ENCODE measurements at places on chromosomes 13 and 19.

GRCh38 chr19:14821937-14822336 is 13.0 kb downstream of the OR7A5 start:
- no peak for DNase-seq

GRCh38 chr19:55699221-55699620 is 24.2 kb downstream of the EPN1 start:
- no peak for DNase-seq

GRCh38 chr13:50144246-50145160 is 129.3 kb downstream of the KCNRG start:
- no peak for DNase-seq

DNA sequence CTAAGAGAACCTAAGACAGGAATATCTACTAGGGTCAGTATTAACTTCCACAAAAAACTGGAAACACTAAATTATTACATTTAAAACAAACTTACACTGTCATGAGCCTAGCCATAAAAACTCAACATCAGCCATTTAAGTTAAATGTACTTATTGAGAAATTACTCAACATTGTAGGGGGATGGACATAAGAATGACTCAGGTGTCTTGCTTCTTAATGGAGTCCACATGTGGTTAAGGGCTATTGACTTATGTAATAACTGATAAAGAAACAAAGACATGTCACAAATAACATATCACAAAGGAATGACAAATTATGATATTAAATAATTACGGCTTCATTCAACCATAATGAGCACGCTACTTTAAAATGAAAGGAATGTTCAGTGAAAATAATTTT is 36.2 kb downstream of the CLDN10 start:
- no peak for DNase-seq

DNA sequence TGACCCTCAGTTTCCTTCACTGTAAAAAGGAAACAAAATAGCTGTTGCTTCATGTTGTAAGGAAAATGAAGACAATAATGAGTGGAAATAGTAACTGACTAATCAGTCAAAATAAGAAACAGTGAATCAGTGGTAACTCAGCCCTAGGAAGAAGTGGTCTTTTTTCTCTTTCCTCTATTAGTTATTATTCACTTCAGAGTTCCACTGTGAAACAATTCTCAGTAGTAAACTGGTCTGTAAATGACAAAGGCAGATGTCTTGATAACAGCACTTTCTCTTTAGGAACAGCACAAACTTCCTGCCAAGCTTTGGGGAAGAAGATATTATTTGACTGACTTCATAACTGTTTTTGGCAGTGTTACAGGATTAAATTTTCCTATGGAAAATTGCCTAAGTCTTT is 600.5 kb upstream of the KLHL1 start:
- DNase-seq = no peak

GRCh38 chr19:39100500-39101166 is 16.5 kb downstream of the ACP7 start:
- DNase-seq = no peak

DNA sequence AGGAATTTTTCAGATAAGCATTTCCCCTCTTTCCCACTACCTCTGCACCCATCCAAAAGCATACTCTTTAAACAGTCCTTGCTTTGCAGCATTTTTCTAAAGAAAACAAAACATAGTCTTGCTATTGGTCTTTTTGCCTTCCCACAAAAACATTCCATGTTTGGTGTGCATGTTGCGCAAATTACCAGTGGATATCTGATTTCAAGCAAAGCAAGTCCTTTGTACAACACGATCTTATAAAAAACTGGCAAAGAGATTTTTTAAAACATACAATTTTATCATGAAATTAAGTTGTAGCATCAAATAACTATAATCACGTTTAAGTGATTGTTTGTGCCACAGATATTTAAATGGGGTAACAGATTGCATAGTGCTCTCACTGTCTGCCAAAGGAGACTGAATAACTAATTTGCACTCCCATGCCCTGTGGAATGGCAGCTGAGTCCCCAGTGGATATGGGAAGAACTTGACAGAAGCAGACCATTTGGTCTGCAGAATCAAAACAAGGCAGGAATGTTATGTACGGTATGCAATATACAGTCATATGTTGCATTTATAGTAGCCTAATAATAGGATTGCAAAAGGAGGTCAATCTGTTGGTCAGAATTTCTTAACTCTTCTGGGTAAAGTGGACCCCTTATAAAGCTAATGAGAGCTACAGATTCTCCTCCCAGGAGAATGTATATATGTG is 285.7 kb downstream of the TBC1D4 start:
- no peak for DNase-seq

- no peak for DNase-seq
Observed at GRCh38 chr13:25281193-25281934, 5.9 kb downstream of the MTMR6 start.

GRCh38 chr13:98677398-98677797 is 75.1 kb downstream of the SLC15A1 start:
- no peak for DNase-seq

DNA sequence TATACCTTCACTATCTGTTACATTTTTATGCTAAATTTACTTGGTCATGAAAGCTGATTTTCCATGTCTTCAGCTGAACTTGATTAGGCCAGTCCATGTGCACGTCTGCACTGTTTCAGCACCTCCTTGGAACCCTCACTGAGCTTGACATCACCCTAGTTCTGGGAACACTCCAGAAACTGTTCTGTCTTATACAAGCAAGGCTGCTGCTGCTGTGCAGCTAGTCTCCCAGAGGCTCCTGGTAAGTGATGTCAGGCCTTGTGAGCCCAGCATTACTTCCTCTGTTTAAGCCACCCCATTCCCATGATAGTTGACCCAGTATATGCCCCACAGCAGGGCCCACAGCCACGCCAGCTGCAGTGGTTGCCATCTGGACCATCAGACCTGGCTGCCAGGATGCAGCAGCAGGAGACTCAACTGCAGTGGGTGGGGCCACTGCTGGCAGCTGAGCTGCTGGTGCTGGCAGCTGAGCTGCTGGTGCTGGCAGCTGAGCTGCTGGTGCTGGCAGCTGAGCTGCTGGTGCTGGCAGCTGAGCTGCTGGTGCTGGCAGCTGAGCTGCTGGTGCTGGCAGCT is 90.5 kb upstream of the AKAP11 start:
- no peak for DNase-seq

GRCh38 chr19:46344363-46344762 is 2.5 kb upstream of the PPP5C start:
- no peak for DNase-seq

- no peak for DNase-seq
Observed at GRCh38 chr19:31519908-31520307, 170.7 kb upstream of the TSHZ3 start.

Measured in T-cell (primary cell).